ENCODE measurements at places on chromosomes 11 and 22.
A peak's percentile ranks its signal among the peaks of the same experiment; 100 is the strongest.

DNA sequence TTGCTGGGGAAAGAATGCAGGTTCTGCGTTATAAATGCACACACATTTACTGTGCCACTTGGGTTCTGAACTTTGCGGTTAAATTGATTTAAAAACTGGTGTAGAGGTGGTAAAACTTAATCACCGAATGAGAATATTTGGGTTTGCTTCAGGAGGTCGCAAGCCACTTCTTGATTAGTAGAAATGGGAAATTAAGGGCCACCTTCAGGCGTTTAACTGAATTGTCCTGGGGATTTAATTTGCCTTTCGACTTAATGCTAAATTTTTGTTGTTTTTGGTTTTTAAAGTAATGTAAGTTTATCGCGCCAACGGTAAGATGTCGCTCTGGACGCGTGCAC is 459 bp upstream of the NCR3LG1 start:
- H3K4me3 ChIP-seq, result peak overlapping the region; percentile 87
- H3K36me3 ChIP-seq, result no peaks in the 10 kb centered on the region
- DNase-seq, result no peak
- peaks cover 68% of the 10 kb centered on the region for H3K27me3 ChIP-seq
- no peak overlapping the region for H3K27ac ChIP-seq
- peaks cover 22% of the 10 kb centered on the region for H3K4me1 ChIP-seq

DNA sequence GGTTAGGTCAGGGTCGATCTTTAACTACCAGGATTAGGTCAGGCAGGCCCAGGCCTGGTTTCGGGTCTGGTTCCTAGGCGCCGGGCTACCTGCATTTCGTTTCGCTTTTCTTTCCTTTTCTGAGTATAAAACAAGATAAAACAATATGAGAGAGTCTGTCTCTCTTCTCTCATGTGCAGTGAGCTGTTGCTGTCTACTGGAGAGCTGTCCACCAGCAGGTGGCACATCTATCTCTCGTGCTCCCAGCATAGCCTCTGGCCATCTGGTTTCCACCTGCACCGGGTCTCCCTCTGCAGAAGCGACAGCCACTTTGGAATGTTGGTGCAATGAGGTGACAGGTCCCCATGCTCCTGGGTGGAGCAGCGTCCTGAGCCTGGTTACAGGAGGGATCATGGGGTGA is 27.6 kb downstream of the RIBC2 start:
- H3K4me3 ChIP-seq, result no peak overlapping the region
- H3K36me3 ChIP-seq, result no peaks in the 10 kb centered on the region
- peak; percentile 53 for DNase-seq
- H3K27me3 ChIP-seq, result peaks cover 19% of the 10 kb centered on the region

GRCh38 chr22:24688256-24688655 is 85.3 kb downstream of the GGT1 start:
- no peak for DNase-seq
- H3K4me3 ChIP-seq, result no peak overlapping the region
- H3K27ac ChIP-seq, result no peak overlapping the region
- H3K4me1 ChIP-seq, result peaks cover 12% of the 10 kb centered on the region
- H3K36me3 ChIP-seq, result no peaks in the 10 kb centered on the region
- H3K27me3 ChIP-seq, result peaks cover 37% of the 10 kb centered on the region

- peaks cover 19% of the 10 kb centered on the region for H3K4me1 ChIP-seq
- H3K27me3 ChIP-seq, result peaks cover 49% of the 10 kb centered on the region
- no peak overlapping the region for H3K27ac ChIP-seq
- no peak overlapping the region for H3K4me3 ChIP-seq
- no peak for DNase-seq
Measured at GRCh38 chr11:10351765-10352641, 47.1 kb downstream of the ADM start.

Measured in nephron progenitor cell (in vitro differentiated cells).